ENCODE measurements at places on chromosomes 2 and 18. TPM values are rescaled to one million over a fixed set of nuclear protein-coding genes. Genes with fewer than 3 reads are reported as not detected.

- no peak for DNase-seq
These were observed 24.6 kb downstream of the TANC1 start for GRCh38 chr2:158993030-158993429.

- peak; percentile 23 for DNase-seq
These were observed 34.0 kb downstream of the KANSL3 start for GRCh38 chr2:96604104-96604503.

GRCh38 chr2:134140251-134140661 is 113.6 kb upstream of the MGAT5 start:
- DNase-seq, result no peak

GRCh38 chr2:217299590-217299989 is 439.7 kb upstream of the TNP1 start:
- DNase-seq, result no peak

The ERBB4 gene
- not detected for total RNA-seq

The NYAP2 gene
- not detected for total RNA-seq

Data from OCI-LY7 (cell line).